Stimulated activated CD4-positive, alpha-beta T cell treated with anti-CD3 and anti-CD28 coated beads, Interleukin-15, amount 100 ng/mL, for 1 hour (primary cell): ENCODE measurements at places on chromosomes 7 and 10.

- DNase-seq = no peak
These were observed 57.5 kb upstream of the CHCHD3 start for GRCh38 chr7:133139350-133139749.

DNA sequence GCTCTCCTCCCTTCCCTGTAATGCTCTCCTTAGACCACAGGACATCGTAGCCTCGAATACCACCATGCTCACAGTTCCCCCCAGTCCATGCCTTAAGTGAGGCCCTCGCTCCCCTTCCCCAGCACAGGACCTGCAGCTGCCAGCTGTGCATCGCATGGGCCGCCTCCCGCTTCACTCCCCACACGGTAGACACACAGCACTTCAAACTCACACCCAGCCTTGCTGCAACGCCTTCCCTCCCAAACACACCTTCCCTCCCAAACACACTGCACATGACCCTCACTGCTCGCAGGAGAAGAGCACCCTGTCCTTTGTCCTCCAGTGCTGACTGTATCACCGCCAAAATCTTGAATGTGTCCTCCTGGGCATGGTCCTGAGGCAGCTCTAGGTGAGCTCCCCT is 42.6 kb downstream of the COBL start:
- DNase-seq = no peak

DNA sequence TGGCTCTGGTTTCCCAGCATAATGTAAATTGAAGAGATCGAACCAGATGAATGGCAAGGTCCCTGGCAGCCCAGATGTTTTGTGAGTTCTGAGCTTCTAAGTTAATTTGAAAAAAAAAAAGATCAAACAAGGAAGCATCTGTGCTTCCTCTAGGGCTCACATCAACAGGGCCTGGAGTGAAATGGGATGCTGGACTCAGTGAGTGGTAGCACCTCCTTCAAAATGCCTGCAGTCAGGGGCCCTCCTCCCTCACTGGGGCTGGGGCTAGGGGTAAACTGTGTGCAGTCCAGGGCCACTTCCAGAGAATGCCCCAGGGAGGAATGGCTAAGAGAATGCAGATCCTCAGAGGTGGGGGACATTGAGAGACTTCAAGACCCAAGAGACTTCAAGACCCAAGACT is 6.0 kb upstream of the CUEDC2 start:
- DNase-seq = no peak

GRCh38 chr10:129560361-129560760 is 93.3 kb downstream of the MGMT start:
- DNase-seq = no peak

DNA sequence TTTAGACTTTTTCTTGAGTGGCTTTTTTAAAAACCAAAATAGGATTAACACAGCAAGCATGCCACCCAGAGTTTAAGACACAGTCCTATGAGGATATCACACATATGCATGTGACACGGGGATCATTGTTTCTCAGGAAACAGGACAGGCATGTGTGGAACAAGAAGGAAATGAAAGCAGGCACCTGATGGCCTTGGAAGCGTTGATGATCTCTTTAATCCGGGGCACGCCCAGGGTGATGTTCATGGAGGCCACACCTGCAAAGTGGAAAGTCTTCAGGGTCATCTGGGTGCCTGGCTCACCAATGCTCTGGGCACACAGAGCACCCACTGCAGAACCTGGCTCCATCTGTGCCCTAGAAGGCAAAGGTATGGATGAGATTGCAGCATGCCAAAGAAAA is 44.3 kb downstream of the POLR3A start:
- DNase-seq = no peak

- DNase-seq = no peak
These were observed 4.6 kb downstream of the GRID2IP start for GRCh38 chr7:6546498-6547251.

GRCh38 chr10:74799721-74800221 is 26.6 kb upstream of the KAT6B start:
- no peak for DNase-seq

DNA sequence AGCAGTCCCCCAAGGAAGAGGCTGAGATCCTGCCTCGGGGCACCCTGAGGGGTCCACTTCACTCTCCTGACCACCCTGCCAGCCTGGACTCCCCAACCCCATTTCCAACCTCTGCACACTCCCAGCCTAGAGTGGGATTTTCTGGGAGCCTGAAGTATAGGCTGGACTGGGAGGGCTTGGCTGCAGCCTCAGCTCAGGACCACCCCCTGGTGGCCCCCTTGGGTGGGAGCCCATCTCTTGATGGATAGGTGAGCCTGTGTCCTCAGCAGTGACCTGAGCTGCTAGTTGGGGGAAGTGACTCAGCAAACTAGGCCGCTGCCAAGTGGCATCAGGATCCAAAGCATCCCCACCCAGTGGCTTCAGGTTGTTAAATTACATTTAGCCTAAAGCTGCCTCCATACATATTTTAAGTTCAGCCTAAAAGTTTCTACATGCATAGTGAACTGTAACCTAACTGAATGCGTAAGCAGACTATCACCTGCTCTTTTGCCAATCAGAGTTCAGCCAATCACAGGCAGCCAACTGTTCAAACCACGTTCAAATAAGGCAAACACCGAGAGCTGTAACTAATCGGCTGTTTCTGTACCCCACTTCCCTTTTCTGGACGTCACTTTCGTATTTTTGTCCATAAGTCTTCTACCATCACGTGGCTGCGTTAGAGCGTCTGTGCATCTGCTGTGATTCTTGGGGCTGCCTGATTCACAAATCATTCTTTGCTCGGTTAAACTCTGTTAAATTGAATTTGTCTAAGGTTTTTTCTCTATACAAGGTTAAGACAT is 144.0 kb downstream of the PLPP4 start:
- no peak for DNase-seq

GRCh38 chr10:12608761-12609160 is 259.4 kb downstream of the CAMK1D start:
- DNase-seq = no peak

DNA sequence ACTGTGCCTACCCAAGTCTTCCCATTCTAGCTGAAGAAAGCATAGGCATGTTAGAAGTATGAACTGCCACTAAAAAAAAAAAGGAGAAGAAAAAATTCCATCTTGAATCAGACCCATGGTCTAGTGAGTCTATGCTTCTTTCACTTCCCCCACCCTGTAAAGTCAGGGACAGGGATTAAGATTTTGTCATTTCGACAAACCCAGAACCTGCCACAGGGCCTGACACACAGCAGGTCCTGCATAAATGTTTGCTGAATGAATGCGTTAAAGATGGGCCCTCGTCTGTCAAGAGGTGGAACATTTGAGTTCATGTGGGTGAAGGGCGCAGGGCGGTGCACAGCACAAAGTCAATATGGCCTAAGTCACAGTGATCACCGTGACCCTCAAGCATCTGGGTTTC is 4.9 kb downstream of the HIPK2 start:
- DNase-seq = no peak

DNA sequence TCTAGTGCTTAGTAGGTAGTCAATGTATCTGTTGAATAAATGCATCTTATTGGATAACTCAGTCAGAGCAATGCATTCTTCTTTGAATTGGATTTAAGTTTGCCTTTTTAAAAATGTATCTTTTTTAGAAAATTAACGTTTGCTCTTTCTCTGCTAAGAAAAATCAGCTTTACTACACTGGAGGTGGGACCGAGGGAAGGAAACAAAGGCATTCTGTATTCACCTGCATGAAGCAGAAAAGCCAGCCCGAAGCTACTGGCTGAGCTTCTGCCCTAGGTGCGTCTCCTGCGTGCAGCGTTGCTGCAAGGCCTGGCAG is 22.2 kb upstream of the ITGB1 start:
- no peak for DNase-seq
